ENCODE measurements at places on chromosomes 6 and 20.

DNA sequence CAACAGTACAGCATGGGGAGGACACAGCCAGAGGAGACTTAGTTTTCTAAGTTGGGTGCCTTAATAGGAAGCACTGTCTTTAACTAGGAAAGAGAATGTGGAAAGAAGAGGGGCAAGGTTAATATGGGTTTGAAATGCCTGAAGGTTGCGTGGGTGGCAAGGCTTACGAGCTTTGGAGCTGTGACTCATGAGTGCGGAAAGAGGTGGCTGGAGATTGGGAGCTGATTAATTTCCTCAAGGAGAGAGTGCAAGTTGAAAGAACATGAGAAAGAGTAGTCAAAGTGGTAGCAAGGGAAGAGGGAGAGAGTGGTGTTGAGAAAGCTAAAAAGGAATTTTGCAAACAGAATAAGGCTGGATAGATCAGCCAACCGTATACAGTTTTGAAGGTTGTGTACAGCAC is 315.1 kb upstream of the PRND start:
- DNase-seq = no peak

GRCh38 chr6:146397638-146398037 is 146.0 kb upstream of the RAB32 start:
- DNase-seq = no peak

DNA sequence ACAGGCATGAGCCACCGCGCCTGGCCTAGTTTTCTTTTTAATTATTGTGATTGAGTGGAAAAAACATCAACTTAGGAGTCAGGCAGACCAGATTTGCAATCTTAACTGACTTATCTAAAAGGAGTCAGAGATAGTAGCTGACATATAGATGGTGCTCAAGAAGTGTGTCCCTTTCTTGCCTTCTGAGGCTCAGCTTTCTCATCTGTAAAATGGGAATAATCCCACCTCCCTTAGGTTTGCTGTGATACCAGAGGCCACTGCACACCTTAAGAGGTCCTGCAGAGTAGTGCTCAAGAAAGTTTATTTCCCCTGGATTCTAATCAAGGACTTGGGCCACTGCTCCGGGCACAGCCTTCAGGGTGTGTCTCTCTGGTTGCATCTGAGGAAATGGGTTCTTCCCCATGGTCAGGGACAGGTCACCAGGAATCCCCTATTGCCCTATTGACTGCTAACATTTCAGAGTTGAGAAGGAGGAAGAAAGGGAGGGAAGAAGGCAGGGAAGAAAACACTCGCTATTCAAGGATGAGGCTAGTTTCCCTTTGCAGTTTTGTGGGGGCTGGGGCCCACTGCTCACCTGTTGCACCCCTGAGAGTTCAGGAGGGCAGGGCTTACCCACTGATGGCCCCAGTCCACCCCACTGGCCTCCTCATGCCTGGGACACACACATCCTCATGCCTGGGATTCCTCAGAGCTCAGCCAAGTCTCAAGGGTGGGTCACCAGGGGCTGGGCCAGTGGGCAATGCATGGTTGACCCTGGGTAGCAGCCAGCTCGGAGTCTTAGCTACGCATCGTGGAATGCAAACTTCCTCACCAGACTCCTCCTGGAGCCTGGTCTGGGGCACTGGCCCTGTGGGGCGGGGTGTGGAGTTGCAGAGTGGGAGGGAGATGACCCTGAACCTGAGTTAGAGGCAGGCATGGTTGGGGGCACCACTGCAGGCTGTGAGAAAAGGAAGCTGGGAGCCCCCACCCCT is 21.2 kb downstream of the C6orf132 start:
- DNase-seq = no peak

DNA sequence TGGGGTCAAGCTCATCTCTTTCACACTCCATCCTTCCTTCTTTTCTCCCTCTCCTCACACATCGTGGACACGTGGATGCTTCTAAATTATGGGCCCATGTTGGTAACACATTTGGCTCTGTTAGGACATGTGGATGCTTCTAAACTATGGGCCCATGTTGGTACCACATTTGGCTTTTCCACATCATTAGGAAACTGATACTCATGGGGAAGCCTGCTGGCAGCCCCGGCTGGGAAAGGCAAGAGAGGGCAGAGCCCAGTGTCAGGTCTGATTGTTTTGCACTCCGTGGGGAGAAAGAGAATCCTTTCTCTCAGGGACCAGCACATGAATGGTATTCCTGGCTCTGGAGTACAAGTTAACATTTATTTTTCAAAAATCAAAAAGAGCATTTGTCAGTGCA is 4.0 kb upstream of the CST1 start:
- DNase-seq = no peak

DNA sequence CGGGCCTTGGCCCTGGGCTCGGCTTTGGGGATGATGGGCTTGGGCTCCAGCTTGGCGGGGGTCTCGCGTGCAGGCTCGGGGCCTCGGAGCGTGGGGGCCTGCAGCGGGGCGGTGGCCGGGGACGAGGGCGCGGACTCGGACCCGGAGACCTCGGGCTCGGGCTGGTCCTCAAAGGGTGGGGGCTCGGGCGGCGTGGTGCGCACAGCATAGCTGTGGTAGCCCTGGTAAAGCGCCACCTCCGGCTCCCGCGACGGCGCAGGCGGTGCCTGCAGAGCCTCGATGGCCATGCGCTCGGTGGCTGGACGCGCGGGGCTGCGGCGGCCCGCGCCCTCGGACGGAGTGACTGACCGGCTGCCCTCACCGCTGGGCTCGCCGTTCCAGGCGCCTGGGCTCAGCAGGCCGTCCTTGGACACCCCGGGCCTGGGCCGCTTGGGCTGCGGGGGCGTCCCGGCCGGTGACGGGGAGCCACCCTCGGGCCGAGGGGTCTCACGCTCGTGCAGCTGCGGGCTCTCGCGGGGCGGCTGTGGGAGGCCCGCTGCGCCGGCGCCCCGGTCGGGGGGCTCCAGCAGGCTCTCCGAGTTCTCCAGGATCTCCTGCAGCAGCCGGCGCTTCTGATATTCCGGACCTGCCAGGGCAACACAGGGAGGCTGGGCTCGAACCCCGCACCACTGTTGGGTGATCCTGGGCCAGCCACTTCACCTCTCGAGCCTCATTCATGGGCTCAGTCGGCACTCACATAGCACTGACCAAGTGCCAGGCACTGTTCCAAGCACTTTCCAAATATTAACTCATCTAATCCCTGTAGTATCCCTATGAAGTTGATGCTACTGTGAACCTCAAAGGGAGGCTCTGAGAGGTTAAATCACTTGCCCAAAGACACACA is 71.0 kb downstream of the JPH2 start:
- peak; percentile 50 for DNase-seq

DNA sequence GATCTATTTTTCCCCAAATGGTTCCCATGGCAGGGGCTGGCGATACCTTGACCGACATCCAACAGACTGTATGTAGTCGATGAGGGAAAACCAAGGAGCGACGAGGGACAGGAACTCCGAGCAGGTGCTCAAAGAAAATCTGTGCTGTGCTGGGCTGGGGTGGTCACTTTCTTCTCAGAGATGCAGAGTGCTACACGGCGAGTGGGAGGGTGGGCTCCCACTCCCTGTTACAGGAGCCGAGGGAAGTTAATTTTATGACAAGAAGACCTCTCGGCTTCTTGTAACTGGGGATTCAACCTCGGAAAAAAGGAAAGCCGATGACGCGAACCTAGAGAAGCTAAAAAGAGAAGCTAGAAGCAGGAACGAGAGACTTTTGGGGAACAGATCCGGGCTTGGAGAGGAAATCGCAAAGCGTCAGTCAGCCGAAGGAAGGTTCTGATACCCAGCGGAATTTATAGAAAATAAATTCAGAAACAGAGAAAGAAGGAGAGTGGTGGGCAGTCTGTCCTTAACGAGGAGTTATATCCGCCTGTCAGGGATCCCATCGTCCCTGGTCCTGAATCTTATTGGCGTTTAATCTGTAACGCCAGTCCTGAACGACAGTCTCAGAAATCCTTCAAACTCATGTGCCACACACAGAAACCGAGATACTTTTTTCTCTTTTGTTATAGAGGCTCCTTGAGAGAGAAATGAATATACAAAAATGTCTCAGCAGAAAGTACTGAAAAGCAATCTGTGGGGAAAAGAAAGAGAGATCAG is 84.6 kb upstream of the ZNF322 start:
- DNase-seq = no peak

DNA sequence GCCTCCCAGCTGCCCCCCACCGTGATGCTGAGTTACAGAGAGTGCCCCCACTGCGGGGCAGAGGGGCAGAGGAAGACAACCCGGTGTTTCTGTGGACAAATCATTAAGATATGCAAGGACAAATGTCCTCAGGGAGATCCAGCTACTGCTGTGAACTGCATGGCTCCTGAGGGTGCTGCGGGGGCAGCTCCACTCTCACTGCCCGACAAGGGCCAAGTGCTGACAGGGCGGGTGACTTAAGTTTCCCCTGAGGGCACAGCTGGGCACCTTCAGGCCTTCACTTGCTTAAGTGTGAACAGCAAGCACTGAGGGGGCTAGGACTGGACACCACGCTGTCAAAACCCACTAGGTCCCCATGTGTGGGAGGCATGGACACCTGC is 26.2 kb upstream of the TCFL5 start:
- no peak for DNase-seq

DNA sequence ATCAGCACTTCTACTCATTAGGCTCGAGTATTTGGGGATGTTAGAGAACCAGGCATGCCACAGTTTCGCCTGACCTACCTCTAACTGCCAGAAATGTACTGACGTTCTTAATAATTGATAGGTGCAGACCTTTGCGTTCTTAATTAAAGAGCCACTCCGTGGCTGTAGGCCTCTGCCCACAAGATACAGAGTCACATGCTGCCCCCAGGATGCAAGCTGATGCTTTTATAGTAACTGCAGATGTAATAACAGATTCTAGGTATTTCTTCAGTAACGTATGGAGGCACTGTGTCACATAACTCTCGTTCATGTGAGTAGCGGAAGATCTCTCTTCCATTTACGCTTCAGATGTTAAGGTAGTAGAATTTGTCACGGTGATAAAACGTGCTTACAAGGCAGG is 113.2 kb downstream of the RPP40 start:
- no peak for DNase-seq

DNA sequence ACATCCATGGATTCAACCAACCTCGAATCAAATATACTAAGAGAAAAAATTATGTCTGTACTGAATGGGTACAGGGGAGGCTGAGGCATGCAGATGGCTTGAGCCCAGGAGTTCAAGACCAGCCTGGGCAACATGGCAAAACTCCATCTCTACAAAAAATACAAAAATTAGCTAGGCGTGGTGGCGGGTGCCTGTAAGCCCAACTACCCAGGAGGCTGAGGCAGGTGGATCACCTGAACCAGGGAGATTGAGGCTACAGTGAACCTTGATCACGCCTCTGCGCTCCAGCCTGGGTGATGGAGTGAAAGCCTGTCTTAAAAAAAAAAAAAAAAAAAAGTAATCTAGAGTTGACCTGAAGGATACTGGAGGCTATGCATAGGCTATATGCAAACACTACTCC is 219.1 kb upstream of the SNX9 start:
- no peak for DNase-seq

All from Caco-2 (cell line).